ENCODE measurements at places on chromosomes 3 and 15. TPM values are rescaled to one million over a fixed set of nuclear protein-coding genes. Genes with fewer than 3 reads are reported as not detected.

- DNase-seq = no peak
Measured at GRCh38 chr3:60085649-60086048, 1035.8 kb upstream of the CFAP20DC start.

HTR3E gene
- total RNA-seq = not detected

GATA2 gene
- not detected for total RNA-seq

- DNase-seq = no peak
Measured at GRCh38 chr3:85297291-85297690, 338.5 kb downstream of the CADM2 start.

KCNH8 gene
- not detected for total RNA-seq

RAB6B gene
- total RNA-seq = 0.39 TPM

LDHAL6B gene
- total RNA-seq = not detected

P2RY1 gene
- 0.28 TPM for total RNA-seq

- no peak for DNase-seq
Measured at GRCh38 chr15:77112838-77113504, 42.1 kb upstream of the TSPAN3 start.

DNA sequence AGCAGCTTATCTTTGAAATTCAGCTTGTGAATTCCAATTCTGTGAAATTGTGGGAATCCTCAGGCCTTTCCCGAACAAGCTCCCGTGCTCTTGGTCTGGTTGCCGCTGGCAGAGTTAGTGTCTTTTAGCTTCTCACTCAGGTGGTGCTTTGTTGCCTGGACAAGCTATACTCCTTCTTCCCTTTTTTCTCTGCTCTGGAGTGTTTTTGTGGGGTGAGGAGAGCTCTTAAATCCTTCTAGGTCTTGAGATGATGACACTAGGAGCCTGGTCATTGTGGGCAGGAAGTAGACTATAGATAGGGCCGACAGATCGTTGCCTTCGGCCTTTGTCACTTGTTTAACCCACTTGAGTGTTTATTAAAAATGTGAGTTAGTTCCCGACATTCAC lies 93.8 kb downstream of the SLCO3A1 start:
- no peak for DNase-seq

DNA sequence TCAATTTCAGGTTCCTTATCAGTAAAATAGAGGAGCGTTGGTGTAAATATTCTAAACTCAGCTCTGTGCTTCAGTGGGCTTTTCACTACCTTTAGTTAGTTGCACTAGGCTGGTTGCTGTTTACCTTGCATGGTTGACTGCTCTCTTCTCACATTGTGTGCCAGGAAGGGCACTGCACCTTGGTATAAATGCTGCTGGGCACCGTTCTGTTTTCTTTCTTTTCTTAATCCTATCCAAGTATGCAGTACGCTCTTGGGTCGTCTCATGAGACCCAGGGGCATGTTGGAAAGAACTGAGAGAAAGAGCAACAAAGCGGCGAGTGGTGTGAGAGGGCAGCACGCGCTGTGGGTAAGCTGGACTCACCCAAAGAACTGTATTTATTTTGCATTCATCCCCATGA lies 22.4 kb downstream of the KCNMB2 start:
- DNase-seq = no peak

CFAP92 gene
- total RNA-seq = not detected

- no peak for DNase-seq
Measured at GRCh38 chr15:24684313-24684712, 8.7 kb downstream of the NPAP1 start.

RAP2B gene
- total RNA-seq = 20.7 TPM

USP3 gene
- total RNA-seq = 75.6 TPM

MAP6D1 gene
- total RNA-seq = 2.7 TPM

PLSCR2 gene
- total RNA-seq = not detected

DNA sequence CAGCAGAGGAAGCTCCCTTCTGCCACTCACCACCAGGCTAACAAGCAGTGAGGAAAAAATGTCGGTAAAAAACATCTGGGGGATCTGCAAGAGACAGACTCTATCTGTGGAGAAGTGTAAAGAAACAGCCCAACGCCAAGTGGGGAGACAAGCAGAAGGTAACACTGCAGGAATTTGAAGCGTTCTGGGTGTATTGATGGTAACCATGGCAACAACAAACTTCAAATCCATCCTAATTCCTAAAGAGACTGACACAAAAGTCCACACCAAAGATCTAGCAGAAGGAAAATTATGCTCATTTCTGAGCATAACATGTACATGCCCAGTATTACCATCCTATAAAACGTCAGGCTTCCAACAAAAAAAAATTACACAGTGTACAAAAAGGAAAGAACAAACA lies 449.3 kb downstream of the GABRB3 start:
- DNase-seq = no peak

DNA sequence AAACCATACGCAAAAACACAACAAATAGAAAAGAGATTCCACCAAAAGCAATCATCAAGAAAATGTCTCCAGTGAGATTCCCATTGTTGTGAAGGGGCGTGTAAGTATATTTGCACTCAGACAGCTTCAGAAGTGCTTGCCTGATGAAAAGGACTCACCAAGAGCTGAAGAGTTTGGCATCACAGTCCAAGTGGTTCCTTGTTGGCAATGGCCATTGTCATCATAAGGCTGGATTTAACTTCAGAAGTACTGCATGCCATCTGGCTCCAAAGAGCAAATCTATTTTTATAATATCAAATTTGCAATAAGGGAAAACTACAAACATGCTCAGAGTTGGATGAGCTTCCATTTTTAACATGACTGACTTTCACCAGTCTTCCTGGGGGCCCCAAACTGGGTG lies 505.3 kb upstream of the NR2F2 start:
- no peak for DNase-seq

DNA sequence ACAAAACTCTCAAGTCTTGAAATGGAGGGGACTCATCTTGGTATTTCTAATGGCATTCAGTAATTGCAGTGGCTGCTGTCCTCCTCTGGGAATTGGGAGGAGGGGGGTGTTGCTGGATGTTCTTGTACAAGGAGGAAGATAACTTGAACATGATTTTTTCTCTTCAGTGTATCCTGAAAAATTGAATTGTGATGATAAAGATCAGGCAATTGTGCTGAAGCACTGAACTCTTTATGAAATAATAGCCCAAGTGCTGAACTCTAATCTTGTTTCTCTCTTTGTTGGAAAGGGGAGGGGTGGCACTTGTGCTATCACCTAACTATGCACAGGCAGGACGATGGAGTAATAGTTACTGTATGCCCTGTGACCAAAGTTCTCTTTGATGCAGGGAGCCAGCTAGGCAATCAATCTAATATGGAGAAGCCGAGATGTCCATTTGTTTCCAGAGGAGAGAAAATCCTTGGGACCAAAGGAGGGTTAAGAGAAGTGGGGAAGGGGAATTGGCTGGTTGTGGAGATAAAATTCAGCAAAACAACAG lies 68.1 kb upstream of the ATP2C1 start:
- DNase-seq = no peak

GRCh38 chr3:115038817-115039216 lies 108.3 kb downstream of the ZBTB20 start:
- DNase-seq = no peak
